ENCODE measurements at places on chromosomes 5 and 9. TPM values are rescaled to one million over a fixed set of nuclear protein-coding genes. Genes with fewer than 3 reads are reported as not detected.

FOXI1 gene
- total RNA-seq = not detected

CCDC192 gene
- total RNA-seq = 1.1 TPM

OR1K1 gene
- total RNA-seq = not detected

HMMR gene
- 0.11 TPM for total RNA-seq

TYRP1 gene
- not detected for total RNA-seq

NDUFA8 gene
- total RNA-seq = 32.0 TPM

ZNF879 gene
- 2.5 TPM for total RNA-seq

SPINK7 gene
- total RNA-seq = not detected

DMRT3 gene
- not detected for total RNA-seq

DEPDC1B gene
- total RNA-seq = not detected

UBTD2 gene
- total RNA-seq = 21.4 TPM

GRCh38 chr9:115864581-115864980 lies 289.0 kb upstream of the PAPPA start:
- H3K4me1 ChIP-seq = no peaks in the 10 kb centered on the region
- no peak overlapping the region for H3K27ac ChIP-seq
- H3K4me3 ChIP-seq = no peak overlapping the region
- no peaks in the 10 kb centered on the region for H3K36me3 ChIP-seq
- H3K27me3 ChIP-seq = no peaks in the 10 kb centered on the region

DNA sequence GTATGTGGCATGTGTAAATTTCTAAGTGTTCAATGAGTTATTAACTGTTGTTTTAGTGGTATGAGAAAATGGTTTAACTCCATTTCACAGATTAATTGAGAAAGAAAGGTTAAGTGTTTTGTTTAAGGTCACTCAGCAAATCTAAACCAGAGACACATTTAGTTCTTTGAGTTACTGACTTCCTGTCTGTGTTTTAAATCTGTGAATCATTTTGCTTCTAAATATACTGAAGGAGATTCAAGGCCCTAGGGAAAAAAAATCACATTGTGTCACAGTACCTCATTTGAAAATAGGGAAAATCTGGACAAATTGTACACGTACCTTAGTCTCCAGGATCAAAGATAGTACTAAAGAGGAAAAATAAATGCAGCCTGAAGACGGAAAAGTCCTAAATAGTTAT lies 368.2 kb downstream of the TMEM161B start:
- H3K27me3 ChIP-seq = no peaks in the 10 kb centered on the region
- no peaks in the 10 kb centered on the region for H3K36me3 ChIP-seq
- H3K4me1 ChIP-seq = no peaks in the 10 kb centered on the region
- no peak overlapping the region for H3K4me3 ChIP-seq
- no peak for DNase-seq
- H3K27ac ChIP-seq = no peak overlapping the region

DNA sequence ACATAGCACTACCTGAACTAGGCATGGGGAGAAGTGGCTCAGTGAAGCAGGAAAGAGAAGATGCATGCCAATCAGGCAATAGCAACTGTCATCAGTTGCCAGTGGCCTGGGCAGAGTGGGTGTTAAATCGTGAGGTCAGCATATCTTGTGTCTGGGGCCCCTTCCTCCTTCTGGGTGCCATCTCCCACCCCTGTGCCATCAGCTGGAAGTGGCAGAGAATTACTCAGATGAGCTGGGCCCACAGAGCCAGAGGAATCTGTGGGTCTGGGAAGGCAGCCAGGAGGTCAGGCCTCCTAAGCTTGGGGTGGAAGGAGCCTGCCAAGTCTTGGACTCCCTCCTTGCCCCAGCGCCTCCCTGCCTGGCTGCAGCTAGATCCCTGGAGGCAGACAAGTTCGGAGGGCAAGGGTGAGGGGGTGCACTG lies 66.5 kb downstream of the GALNT12 start:
- H3K4me3 ChIP-seq = no peak overlapping the region
- peaks cover 5% of the 10 kb centered on the region for H3K4me1 ChIP-seq
- no peak overlapping the region for H3K27ac ChIP-seq
- DNase-seq = peak; percentile 86

DNA sequence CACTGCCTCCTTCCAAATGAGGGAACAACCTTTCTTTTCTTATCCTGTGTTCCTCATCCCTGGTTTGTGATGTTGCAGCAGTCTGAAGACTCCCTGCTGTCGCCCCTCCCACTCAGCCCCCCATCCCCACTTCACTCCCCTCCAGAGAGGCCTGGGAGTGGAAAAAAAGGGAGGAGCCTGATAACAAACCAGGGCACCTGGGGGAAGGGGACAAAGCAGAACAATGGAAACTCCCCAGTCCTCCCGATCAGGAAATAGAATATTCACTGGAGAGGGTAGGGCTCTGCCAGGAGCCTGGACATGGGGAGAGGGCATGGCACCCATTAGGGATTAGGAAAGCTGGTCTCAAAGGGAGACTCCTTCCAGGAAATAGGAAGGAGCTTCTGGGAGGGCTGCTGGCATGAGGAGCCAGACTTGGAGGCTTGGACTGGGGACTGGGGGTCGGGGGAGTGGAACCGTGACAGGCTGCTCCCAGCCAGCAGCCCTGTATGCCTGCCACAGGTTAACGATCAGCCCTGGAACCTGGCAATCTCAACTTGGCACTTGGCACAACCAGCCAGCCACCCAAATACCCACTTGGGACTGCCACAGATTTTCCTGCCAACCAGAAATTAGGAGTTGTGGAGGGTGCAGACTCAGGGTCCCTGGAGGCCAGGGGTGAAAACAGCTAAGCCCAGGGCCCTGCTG lies 20.0 kb downstream of the PCDH1 start:
- H3K27me3 ChIP-seq = no peaks in the 10 kb centered on the region
- DNase-seq = no peak
- H3K4me1 ChIP-seq = no peaks in the 10 kb centered on the region
- H3K36me3 ChIP-seq = no peaks in the 10 kb centered on the region

- no peaks in the 10 kb centered on the region for H3K36me3 ChIP-seq
- H3K4me1 ChIP-seq = no peaks in the 10 kb centered on the region
- no peak overlapping the region for H3K27ac ChIP-seq
Observed at GRCh38 chr5:103774721-103775120, 212.1 kb upstream of the NUDT12 start.

DNA sequence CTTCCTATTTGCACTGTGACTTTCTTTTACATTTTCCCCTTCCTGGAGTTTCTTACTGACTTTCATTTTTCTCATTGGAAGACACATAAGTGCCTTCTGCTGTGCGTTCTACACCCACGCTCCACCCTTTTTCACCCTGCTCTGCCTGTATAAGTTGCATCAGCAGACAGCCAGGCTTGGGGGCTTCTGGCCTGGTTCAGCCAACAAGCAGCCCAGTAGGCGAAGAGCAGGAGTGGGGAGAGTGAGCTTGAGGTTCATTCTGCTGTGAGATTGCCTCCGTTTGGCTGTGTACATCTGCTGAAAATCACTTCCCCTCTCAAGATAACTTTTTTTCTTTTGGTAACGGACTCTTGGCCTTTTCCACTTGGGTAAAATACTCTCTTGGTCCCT lies 38.4 kb downstream of the RASGRF2 start:
- H3K27ac ChIP-seq = no peak overlapping the region
- H3K27me3 ChIP-seq = no peaks in the 10 kb centered on the region
- H3K4me1 ChIP-seq = no peaks in the 10 kb centered on the region
- DNase-seq = no peak
- H3K36me3 ChIP-seq = no peaks in the 10 kb centered on the region
- H3K4me3 ChIP-seq = no peak overlapping the region

DNA sequence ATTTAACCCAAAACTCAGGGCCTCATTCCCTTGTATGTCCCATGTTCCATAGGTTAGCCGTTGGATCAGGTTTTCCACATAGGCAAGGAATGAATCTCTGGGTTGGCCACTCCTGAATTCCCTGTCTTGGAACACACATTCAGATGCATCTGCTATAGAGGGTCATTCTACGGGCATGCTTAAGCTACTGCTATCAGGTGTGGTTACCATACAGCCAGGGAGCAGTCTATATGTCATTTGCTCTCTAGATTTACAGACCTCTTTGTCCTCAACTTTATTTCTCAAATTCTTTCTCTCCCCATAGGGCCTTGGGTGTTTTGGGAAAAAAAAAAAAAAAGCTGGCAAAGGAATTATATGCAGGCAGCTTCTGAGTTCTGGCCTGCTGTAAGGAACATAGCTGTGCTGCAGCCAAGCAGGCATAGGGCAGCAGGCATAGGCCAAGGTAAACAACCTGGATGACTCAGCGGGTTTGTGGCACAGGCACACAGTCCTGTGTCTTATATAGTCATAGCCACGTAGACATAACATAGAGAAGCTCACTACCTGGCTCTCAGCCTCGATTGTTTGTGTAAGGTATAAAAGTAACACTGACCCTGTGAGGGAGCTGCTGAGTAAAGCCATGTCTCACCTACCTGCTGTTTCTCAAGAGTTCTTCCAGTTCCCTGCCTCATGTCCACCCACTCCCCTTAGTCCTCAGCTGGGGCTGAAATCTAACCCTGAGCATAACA lies 141.5 kb downstream of the OSTF1 start:
- H3K4me3 ChIP-seq = no peak overlapping the region
- peaks cover 2% of the 10 kb centered on the region for H3K4me1 ChIP-seq
- no peak overlapping the region for H3K27ac ChIP-seq
- no peak for DNase-seq
- no peaks in the 10 kb centered on the region for H3K27me3 ChIP-seq

DNA sequence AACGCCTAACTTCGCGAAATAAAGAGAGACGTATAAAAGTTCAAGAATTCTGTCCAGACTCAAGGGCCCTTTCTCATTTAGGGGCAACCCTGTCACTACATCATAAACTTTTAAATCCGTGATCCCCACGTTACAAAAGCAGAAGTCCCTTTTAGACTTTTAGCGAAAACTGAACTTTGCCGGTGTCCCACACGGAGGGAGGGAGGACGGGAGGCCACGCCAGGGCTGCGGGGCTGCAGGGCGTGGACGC lies 515 bp upstream of the F2R start:
- no peak for DNase-seq
- H3K4me3 ChIP-seq = peak overlapping the region; percentile 67
- no peak overlapping the region for H3K27ac ChIP-seq
- no peaks in the 10 kb centered on the region for H3K27me3 ChIP-seq

GRCh38 chr5:55624841-55625588 lies 87.1 kb downstream of the SLC38A9 start:
- no peaks in the 10 kb centered on the region for H3K27me3 ChIP-seq
- H3K27ac ChIP-seq = no peak overlapping the region
- no peak overlapping the region for H3K4me3 ChIP-seq
- peaks cover 2% of the 10 kb centered on the region for H3K4me1 ChIP-seq

- no peaks in the 10 kb centered on the region for H3K36me3 ChIP-seq
- no peak overlapping the region for H3K27ac ChIP-seq
- no peak for DNase-seq
- no peaks in the 10 kb centered on the region for H3K27me3 ChIP-seq
- H3K4me1 ChIP-seq = no peaks in the 10 kb centered on the region
Observed at GRCh38 chr9:121386442-121387175, 16.6 kb upstream of the STOM start.

DNA sequence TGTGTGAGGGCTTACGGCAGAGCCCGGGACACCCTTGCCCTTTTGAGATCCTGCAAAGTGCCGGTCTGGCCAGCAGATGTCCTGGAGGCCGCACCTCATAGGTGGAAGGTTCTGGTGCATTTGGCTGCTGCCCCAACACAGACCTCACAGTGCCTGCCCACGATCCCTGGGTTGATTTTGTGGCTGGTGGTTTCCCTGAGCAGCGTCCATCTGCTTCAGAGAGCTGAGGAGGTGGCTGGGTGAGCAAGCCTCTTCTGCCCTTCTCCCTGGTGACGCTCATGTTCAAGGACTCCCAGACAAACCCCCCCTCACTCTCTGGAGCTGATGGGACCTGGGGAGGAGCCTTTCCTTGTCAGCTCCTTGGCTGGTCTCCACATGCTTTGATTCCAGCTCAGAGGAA lies 18.9 kb downstream of the BNIP1 start:
- no peak overlapping the region for H3K4me3 ChIP-seq
- no peaks in the 10 kb centered on the region for H3K36me3 ChIP-seq
- no peaks in the 10 kb centered on the region for H3K4me1 ChIP-seq
- H3K27ac ChIP-seq = no peak overlapping the region
- DNase-seq = peak; percentile 39

- H3K27me3 ChIP-seq = no peaks in the 10 kb centered on the region
- H3K36me3 ChIP-seq = no peaks in the 10 kb centered on the region
- DNase-seq = no peak
- H3K4me3 ChIP-seq = no peak overlapping the region
Observed at GRCh38 chr5:138504799-138505198, 38.2 kb downstream of the ETF1 start.

DNA sequence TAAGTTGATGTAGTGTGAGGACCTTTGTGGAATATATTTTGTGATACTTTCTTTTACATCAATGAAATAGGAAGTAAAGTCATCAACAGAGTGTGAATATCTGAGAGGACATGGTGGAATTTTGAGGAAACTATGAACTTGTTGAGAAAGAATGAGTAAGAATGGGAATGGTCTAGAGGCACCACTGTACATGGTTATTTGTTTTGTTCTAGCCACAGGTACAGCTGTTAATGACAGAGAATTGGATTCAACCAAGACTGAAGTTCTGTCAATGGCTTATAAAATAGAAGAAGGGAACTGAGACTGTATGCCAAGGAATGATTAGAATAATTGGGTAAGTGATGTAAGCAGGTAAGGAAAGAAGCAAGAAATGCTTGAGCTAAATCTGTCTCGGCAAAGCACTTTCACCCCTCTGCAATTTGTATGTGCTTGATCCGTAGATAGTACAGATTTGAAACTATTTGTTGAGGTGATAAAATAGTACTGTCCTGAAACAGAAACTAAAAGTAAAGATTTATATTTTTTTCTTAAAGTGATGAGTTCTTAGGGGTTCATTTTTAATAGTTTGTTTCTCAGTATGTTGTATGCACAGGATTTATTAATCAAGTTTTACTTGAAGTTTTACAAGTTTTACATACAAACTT lies 468.8 kb upstream of the SMC2 start:
- no peaks in the 10 kb centered on the region for H3K4me1 ChIP-seq
- H3K27ac ChIP-seq = no peak overlapping the region
- DNase-seq = no peak
- H3K36me3 ChIP-seq = no peaks in the 10 kb centered on the region
- no peaks in the 10 kb centered on the region for H3K27me3 ChIP-seq

DNA sequence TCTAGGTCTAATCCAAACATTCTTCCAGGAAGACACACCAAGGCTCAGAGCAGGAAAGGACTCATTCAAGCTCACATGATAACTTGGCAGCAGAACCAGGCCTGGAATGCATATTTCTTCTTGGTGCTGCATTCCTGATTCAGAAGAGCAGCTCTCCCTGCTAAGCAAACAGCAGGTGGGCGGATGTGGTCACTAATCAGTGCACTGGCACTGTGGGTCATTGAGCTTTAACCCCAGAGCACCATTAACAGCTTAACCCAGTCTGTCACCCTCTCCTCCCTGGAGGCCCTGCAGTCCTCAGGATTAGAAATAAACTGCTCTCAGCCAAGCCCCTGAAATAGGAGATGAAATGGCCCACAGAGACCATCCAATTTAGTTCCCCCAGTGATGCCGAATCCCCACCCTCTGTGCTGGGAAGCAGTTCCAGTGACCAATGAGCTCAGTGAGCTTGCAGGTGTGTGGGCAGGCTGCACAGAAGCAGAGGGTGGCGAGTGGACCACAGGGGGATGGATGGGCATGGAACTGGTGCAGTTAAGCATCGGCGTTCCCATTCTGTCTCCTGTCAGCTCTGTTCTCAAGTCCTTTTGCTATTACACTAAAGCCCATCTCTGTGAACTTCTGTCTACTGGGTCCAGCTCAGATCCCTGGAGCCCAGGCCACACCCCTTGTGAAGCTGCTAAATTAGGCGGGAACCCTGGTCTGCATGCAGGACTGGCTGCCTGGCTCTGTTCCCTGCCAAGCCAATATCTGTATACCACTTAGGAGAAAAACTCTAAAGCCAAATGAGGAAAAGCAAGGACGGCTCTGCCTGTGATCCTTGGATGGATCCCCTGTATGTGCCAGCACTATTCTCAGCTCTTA lies 16.6 kb upstream of the MEGF9 start:
- no peaks in the 10 kb centered on the region for H3K27me3 ChIP-seq
- H3K27ac ChIP-seq = no peak overlapping the region
- H3K36me3 ChIP-seq = no peaks in the 10 kb centered on the region
- no peak overlapping the region for H3K4me3 ChIP-seq

Data from ovary (tissue), 10 donors.